ENCODE measurements at places on chromosomes 7 and 10. TPM values are rescaled to one million over a fixed set of nuclear protein-coding genes. Genes with fewer than 3 reads are reported as not detected.

DNA sequence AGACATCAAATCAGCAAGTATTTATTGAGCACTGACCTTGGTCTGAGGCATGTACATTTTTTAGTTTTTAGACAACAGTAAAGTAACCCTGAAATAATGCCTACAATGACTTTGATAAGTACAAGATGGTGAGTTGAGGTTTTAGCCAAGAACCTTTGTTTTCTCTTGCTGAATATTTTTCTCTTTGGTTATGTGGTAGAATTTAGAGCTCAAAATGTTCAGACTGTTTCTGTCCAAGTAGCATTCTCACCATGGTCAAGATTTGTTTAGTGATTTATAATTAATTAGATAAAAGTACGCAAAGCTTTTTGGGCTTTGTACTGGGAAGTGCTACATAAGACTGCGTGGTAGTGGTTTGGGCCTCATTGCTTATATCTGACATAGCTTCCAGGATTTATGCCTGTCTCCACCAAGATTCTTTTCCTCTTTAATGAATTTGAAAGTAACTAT is 102.4 kb downstream of the KAT6B start:
- no peak for DNase-seq

DNA sequence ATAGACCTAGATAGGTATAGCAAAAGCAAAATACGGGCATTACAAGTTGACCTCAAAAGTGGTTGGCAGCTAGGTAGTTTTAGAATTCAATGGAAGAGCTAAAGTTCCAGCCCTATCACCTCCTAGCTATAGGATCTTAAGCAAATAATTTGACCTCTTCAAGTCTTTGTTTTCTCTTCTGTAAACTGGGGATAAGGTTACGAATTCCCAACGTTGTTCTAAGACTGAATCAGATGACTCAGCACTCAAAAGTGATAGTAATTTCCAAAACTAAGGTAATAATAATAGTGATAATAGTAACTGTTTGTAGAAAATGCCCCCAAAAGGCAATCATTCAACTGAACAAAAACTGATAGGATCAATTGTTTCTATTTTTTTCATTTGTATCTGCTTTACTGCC is 445.2 kb downstream of the KCNMA1 start:
- DNase-seq: no peak

- DNase-seq: no peak
Observed at GRCh38 chr10:7700577-7701125, 2.5 kb upstream of the ITIH2 start.

DNA sequence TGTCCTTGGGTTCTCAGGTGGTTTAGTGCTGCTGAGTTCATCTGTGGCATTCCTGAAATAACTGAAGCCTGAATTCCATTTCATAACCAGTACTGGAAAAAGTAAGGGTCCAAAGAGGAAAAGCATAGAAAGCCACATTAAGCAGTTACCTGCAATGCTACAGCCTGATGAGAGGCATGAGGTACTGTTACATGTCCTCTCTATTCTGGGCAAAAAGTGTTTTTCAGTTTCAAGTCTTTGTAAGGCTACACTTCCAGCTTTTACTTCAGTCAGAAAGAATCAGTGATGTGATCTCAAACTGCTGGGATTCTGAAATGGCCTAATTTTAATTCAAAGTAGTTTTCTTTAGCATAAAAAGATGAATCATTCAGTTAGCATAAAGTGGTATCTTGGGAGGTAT is 369.5 kb downstream of the PHF14 start:
- DNase-seq: no peak

- DNase-seq: no peak
Observed at GRCh38 chr10:119191881-119192280, 13.3 kb upstream of the PRDX3 start.

DNA sequence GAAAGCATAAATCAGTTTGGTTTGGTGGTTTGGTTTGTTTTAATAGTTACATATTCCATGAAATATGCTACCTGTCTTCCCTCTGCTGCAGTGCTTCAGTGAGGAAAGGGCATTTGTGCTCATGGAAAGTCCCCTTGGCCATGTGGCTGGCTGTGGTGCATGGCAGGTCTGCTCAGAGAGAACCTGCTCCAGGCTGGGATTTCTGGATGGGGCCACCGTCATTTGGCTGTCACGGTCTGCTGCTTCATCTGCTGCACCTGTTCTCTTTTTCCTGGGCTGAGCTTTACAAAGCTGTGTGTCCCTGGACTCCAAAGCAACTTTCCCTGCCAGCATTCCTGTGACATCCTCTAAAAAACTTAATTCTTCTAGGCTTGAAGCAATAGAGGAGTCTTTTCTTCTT is 8.9 kb downstream of the CDK14 start:
- no peak for DNase-seq

- DNase-seq: no peak
Observed at GRCh38 chr7:80635998-80636397, 2.4 kb upstream of the CD36 start.

DNA sequence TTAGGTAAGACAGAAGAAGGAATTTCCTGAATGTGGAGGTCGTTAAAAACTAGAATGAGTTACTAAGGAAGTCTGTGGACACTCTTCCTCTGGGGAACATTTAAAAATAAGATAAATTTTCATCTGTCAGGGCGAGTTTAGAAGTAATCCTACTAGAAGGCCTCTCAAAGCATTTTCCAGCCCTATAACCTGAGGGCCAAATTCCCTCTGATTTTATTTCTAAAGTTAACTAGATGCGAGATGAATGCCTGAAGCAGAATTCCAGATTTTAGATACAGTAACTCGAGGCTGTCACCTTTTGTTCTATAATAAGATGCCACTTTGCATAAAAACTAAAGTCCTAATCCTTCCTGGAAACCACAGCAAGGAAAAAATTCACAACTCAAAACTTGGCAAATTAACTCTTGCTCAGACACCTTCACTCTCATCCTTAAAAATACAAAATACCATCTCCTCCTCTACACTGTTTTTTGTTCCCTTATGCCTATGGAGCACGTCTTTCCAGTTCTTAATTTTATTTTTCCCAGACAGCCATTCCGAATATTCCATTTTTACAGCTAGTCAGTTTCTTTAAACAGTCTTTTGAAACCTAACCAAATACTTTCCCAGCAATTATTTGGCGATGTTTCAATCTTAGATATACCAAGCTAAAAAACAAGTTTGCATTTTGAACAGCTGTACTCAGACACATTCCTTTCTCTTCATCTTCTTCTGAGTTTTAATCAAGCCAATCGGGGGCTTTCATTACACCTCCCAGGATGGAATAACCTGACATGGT is 420.7 kb upstream of the NFE2L3 start:
- no peak for DNase-seq

DNA sequence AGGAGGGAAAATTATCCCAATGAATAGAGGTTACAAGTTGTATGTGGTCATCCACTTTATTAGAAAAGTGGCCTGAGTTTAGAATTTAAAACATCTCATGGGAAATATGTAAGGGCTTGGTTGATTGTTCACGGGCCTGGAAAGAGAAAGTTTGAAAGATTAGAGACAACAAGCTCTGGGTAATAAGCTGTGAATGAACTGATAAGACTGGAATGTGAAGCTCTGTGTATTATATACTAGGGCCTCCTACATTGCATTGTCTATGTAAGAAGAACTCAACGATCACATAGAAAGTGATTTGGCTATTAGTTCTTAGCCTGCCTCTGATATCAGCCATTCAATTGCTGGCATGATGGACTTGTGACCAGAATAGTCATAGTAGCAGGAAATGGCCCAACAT is 199.2 kb upstream of the MAGI2 start:
- DNase-seq: no peak

DNA sequence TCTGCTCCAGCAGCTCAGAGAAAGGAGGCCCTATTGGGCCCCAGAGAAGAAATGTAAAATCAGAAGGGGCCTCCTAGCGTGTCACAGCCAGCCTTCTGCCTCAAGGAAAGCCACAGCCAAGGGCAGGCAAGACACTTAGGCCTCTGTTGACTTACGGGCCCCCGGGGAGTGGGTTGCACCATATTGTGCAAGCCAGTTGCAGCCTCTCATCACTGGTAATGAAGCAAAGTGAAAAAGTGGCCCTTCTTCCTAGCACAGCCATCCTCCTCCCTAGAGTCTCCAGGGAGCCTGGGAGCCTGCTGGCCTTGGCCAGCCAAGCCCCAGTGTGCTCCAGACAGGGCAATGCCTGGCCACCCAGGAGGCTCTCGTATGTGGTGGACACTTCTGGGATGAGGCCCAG is 56.2 kb upstream of the GDF10 start:
- peak; percentile 46 for DNase-seq

GRCh38 chr10:90222372-90222771 is 521.0 kb downstream of the KIF20B start:
- DNase-seq: no peak

- DNase-seq: no peak
Observed at GRCh38 chr10:117339578-117339977, 35.7 kb downstream of the PDZD8 start.

DNA sequence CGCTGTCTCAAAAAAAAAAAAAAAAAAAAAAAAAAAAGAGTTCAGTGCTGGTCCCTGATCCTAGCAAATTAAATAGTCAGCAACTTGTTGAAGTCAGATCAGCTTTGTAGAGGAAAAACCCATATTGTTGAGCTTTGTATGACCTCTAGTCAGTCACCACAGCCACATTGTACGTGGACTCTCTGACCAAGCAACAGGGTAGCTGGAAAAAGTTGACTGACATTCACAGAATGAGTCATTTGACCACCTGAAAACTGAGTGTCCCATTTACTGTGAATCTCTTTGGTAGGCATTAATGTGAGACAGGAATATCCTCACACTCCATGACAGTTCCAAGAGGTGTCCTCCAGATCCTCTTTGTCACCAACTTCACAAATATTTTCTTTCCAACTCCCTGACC is 371.1 kb downstream of the LRRTM3 start:
- no peak for DNase-seq

DNA sequence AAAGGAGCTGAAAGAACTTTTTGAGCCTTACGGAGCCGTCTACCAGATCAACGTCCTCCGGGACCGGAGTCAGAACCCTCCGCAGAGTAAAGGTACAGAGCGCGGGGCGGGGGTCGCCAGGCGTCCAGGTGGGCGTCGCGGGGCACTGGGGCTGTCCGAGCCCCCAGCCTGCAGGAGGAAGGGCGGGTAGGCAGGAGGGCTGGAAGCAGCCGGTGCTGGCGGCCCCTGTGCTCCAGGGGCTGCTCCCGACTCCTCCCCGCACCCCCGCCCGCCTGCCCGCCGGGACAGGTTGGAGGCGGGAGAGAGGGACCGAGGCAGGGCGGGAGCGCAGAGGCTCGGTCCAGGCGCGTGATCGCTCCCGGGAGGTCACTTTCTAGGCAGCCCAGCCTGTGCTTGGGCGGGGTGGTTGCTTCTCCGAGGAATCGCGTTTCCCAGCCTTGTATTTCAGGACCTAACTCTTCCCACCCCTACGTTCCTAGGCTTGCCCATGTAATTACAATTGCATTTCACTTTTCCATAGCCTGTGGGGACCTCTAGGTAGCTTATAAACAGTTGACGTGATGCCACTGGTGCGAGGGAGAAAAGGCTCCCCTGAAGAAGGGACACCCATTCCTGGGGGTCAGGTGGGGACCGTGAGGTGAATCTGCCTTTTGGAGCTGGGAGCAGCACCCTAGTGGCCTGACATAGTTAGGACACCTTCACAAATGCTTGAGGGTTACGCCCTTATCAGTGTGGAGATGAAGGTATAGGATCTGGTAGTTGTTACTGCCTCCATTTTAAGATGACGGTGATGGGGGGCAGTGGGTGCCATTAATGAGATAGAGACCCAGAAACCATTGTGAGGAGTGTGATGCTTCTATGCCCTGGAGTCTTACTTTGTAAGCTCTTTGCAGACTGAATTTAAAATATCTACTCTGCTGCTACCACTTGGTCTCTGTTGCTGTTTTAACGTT is 148.2 kb downstream of the CELF2 start:
- peak; percentile 90 for DNase-seq

DNA sequence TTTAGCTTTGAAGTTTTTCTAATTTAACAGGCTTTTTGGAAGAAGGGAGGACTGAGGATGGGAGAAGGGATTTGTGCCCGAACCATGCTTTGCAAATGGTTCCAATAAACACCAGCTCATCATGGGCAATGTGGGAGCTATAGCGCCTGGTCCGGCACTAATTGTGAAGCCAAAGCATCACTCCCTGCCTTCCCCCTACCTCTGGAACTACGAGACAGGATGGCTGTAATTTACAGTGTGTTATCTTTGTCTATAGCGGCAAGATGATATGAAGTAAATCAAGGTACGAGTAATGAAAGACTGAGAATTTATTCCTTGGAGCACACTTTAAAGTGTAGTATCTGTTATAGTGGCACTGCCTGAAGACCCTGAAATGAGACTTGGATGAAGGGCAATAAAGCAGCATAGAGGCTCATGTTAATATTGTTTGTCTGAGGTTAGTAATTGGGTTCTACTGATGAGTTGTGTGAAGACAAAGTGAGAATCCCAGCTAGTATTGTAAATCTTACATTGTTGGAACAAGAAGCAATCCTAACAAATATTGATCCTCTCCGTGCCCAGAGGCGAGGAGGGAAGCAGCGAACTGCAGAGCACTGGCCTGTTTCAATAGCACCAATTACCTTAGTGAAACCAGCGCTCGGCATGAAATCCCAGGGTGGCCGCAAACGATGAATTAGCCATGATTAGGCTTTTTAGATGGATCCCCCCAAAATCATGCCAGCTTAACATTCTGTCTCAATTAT is 507.1 kb downstream of the LRMDA start:
- no peak for DNase-seq

- DNase-seq: no peak
Observed at GRCh38 chr7:15571301-15571878, 9.6 kb upstream of the AGMO start.

DNA sequence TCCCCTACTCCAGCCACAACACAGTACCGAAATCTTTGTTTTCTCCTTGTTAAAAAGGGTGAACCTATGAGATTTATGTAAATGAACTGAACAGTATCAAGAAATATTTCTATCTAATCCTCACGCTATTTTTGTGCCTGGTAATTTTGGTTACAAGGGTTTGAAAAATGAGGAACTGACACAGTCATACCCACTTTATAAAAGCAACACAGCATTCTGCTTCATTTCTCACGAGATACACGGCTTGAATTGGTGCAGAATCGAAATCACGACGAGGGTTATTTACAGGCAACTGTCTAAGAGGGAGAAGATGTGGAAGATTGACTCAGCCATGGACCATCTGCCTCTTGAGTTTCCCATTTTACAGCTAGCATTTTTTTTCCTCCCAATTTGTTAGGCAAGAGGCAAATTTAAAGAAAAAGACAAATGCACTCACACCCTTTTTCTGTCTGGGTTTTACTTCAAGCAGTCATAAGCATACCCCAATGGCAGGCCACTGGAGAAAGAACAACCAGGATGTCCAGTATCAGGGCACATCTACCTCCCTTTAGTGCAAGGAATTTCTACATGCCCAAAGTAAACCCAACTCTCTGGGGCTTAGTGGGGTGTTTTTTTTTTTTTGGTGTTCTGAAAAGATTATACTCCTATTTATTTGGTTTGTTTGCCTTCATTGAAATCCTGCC is 108.1 kb downstream of the ITGB8 start:
- DNase-seq: no peak

The CPVL gene
- total RNA-seq: 184 TPM

The CFAP43 gene
- 0.34 TPM for total RNA-seq

The ACBD7 gene
- total RNA-seq: not detected

The GIMAP1 gene
- 61.2 TPM for total RNA-seq

The CELF2 gene
- total RNA-seq: 118 TPM

The EXOC6 gene
- total RNA-seq: 38.6 TPM

The SFTPA1 gene
- not detected for total RNA-seq

The CTAGE4 gene
- not detected for total RNA-seq

The NKX2-3 gene
- 47.4 TPM for total RNA-seq

The RAMP3 gene
- 11.8 TPM for total RNA-seq

Measured in spleen (tissue), 13 donors.